Stimulated activated CD4-positive, alpha-beta T cell treated with anti-CD3 and anti-CD28 coated beads, Interleukin-15, amount 100 ng/mL, for 1 hour (primary cell): ENCODE measurements at places on chromosomes 16 and 17.

- no peak for DNase-seq
These were observed 9.4 kb upstream of the KCNJ2 start for GRCh38 chr17:70159980-70160379.

- DNase-seq, result no peak
These were observed 34.8 kb downstream of the RFFL start for GRCh38 chr17:35028531-35029262.

- DNase-seq, result no peak
These were observed 106.8 kb downstream of the GNAO1 start for GRCh38 chr16:56298116-56298515.

- DNase-seq, result no peak
These were observed 43.8 kb upstream of the EFCAB3 start for GRCh38 chr17:62336527-62336926.

DNA sequence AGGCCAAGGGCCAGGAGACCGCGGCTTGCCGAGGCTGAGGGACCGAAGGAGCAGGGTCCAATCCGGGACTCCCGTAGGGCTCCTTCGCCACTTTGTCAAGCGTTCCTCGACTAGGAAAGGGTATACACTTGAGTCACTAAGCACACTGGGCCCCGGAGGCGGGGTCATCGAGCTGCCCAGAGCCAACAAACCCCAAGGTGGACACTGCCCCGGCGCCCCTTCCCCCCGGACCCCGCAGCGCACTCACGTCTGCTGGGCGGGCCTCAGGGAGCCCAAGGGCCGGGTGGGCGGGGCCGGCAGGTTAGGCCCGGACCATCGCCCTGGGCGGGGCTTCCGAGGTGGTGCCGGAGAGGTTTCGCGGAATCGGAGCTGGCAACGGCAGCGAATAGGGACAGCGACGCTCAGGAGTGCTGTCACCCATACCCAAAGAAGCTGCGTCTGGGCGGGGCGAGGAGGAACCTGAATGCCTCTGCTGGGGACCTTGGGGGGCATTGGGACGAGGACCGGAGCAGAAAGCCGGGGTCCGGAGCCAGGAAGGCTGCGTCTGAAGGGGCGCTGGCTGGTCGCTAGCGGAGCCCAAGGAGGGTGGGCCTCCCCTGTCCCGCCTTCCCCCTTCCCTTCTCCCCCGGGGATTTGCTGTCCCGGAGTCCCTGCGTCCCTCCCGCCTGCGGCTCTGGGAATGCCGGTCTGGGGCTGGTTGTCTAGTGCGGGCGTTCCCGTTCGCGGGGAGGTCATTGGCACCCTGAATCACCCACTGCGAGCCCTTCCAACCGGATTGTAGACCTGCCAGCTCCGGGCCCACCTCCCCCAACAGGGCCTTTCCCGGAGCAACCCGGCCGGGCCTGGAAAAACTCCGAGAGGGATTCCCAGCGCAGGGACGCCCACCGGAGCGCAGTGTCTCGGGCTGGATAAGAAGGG lies 118.2 kb upstream of the SMURF2 start:
- DNase-seq, result peak; percentile 62

DNA sequence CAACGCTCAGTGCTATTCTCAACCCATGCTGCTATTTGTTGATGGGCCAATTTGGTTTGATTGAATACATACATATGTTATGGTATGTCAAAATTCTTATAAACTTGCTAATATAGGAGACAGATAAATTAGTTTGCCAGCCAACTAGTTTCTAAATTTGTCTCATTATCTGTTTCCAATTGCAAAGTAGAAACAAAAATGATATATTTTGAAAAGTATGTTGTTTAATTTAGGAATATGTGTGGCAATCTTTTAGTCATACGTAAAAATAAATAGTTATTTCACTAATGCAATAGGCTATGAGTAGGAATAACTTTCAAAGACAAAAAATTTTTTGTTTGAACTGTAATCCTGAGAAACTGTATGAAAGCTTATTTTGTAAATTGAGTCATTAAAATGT lies 210.6 kb upstream of the KCNJ16 start:
- DNase-seq, result no peak

- no peak for DNase-seq
These were observed 29.8 kb upstream of the XYLT2 start for GRCh38 chr17:50316016-50316587.

DNA sequence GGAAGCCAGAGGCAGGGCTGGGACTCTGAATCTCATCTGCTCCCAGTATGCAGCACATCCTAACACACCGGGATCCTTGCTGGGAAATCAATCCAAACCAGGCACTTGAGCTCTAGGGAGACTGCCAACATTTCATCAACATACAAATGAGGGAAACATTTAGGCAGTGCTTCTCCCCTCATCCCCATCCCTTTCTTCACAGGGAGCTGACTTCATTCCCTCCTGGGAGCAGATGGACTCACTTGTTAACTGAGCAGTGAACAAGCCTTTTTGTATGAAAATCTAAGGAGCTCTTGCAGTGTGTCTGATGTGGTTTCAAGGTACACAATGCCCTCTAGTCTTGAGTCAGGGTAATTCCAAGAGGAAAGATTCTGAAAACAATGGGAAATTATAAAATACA lies 96.3 kb downstream of the TMEM114 start:
- DNase-seq, result no peak

DNA sequence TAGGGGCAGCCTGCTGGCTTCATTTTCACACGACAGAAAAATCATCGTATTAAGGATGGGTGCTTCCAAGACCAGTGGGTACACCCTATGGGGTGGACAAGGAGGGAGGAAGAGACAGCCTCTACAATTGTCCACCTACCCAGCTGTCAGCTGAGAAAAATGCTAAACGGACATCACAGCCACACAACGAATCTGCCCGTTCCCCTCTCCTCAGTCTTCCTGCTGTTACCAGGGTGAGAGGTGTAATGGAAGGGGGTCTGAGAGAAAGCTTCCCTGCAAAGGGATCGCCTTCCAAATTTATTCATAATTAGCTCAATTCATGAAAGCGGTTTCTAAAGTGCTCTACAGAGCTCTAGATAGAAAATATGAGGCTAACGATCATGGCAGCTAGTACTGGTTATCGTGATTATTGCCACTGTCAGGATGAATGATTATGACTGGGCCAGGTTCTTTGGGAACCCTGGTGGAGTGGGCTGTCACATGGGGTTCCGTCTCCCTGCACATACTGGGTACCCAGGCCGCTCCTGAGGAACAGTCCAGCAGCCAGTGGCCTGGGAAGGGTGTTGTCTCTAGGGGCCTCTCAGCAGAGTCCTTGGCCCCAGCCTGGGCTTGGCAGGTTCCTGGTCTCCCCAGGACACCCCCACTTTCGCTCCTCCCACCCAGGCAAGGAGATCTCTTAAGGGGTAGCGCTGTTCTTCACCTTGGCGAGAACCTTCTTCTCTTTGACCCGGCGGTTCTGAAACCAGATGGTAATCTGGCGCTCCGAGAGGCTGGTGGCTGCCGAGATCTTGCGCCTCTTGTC lies 2.2 kb downstream of the HOXB13 start:
- DNase-seq, result no peak

- DNase-seq, result no peak
These were observed 13.0 kb downstream of the HYDIN start for GRCh38 chr16:71217506-71217905.

- no peak for DNase-seq
These were observed 31.1 kb downstream of the KLHDC4 start for GRCh38 chr16:87734644-87735043.

DNA sequence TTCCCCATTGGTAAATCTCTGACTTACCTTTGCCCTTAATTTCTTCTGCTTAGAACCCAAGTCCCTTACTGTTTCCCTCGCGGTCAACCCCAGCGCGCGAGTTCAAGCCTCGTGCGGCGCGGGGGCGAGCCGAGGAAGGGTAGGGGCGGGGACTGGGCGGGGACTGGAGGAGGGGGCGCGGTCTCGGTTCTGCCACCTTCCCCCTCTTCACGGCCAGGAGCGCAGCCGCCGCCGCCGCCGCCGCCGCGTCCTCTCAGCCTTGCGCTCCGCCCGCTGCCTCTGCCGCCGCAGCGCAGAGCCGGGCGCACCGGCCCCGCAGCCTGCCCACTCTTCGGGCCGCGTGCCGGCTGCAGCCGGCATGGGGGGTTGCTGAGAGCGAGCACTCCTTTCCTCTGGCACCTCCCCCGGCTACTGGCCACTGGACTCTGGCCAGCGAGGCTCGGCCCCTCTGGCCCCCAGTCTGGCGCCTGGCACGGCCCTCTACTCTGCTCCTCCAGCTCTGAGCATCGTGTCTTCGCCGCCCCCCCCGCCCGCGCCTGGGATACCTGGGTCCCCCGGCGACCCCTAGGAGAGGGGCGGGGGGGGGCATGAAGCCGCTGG lies at the start of gene RAPGEFL1:
Gene RAPGEFL1, plus strand, starts transcription at position 196 of the 600 bp plus-strand sequence. Its CDS starts 392 bp downstream, at position 588.
- peak; percentile 87 for DNase-seq

- DNase-seq, result no peak
These were observed 12.5 kb upstream of the C1QTNF8 start for GRCh38 chr16:1108299-1109252.
